ENCODE measurements at places on chromosomes 5 and 9.

- DNase-seq = no peak
Observed at GRCh38 chr5:148336704-148337435, 1.5 kb downstream of the SPINK9 start.

GRCh38 chr5:109885205-109885604, 195.5 kb downstream of the MAN2A1 start:
- DNase-seq = no peak

DNA sequence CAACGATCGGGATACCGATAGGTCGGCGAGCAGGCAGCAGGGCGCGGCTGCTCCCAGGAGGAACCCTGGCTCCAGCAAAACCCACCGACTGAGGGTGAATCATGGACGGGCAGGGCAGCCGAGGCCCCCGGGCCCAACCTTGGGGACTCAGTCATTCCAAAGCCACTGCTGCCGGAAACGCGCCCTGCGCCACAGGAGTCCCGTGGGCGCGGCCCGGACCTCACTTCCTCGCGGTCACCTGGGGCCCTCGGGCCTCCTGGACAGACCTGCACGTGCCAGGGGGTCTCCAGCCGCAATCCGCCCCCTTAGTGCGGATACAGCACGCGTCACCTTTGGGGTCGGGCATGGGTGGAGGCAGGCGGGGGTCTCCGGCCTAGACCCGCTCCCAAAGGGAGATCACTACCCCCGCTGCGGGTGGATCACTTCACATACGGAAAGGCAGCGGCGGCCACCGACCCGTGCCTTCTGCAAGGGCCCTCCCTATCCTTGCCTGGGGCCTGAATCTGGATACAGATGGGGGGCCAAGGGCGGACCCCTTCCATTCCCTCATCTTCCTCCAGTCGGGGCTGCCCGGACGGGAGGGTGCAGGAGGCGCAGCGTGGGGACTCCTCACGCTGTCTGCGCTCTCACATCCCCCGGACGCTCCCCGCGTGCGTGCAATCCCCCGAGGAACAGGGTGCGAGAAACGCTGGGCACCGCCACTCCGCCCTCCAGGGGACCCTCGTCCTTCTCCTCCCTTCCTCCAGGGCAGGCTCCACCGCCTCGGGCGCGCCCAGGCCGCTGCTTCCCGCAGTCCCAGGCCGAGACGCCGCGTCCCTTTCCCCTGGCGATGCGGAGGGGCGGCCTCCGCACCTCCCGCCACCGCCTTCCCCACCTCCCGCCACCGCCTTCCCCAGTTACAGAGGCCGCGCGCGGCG, 586 bp downstream of the TXN start:
- peak; percentile 58 for DNase-seq

GRCh38 chr9:127237801-127238200, 26.8 kb upstream of the GARNL3 start:
- DNase-seq = no peak

- no peak for DNase-seq
Observed at GRCh38 chr5:66958980-66959641, 237.5 kb downstream of the CD180 start.

DNA sequence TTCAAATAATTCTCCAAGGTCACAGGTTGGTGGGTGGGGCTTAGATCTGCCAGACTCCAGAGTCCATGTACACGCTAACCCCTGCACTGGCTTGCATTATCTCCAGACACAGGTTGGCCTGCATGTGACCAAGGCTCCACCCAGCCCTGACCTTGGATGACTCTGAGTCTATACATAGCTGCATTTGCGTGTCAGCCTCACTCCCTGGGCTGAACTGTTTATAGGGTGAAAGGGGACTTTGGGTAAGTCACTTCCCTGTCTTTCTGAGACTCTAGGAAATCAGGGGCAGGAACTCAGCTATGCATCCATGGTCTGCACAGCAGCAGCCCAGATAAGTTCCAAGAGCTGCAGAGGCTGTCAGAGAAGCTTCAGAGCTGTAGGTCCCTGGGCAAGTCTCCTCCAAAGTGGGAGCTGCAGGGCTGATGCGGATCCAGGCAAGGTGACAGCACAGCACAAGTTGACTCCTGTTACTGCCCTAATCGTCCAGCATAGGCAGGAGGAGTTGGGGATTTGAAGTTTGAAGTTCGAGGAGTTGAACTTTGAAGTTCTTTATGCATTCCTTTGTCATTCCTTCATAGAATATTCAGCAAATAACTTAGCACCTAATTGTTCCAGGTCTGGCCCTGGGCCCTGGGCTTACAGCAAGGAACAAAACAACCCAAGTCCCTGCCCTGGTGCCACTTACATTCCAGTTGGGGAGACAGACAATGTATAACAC, 53.4 kb downstream of the SLC22A5 start:
- no peak for DNase-seq

DNA sequence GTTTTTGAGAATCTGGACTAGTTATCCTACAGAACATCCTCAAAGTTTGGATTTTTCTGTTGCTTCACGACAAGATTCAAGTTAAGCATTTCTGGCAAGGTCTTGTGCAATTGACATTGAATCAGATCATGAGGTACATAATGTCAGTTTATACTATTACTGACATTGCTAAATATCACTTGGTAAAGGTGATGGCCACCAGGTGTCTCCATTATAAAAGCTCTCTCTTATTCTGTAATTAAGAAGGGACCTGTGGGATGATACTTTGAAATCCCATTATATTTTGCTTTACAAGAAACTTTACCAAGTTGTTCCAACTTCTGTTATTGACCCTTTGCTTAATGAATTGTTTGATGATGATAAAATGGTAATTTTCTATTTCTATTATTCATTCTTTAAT, 131.0 kb upstream of the ASTN2 start:
- no peak for DNase-seq

GRCh38 chr5:150130493-150130922, 25.1 kb downstream of the PDGFRB start:
- no peak for DNase-seq

DNA sequence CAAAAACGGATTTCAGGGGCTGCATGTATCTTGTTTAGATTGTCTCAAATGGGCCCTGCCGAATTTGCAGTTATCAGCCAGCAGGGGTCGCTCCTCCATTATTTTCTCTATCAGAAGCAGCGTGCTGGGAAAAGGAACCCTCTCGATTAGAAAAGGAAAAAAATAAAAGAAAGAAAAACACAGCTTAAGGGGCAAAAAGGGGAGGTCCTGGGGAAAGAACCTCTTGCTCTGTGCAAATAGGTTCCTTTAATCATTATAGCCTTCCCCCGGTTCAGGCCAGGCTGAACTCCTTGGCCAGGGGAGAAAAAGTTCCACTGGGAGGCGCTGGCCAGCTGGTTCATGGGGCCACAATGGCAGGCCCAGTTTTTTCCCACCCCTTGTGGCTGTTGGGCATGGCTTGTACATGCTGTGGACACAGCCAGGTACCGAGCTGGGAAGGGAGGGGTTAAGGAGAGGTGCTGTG, 25.0 kb upstream of the CAPSL start:
- DNase-seq = no peak

DNA sequence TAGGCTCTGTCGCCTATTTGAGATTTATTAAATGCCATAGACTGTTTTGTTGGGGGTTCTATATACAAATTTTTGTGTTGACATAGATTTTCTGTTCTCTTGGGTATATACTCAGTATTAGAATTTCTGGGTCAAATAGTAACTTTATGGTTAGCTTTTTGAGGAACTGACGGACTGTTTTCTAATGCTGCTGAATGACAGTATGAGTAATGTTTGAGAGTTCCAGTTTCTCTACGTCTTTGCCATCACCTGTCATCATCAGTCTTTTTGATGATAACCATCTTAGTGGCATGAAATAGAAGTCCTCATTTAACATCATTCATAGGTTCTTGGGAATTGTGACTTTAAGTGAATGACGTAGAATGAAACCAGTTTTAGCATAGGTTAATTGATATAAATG, 60.1 kb downstream of the CCDC171 start:
- DNase-seq = no peak

- DNase-seq = no peak
Observed at GRCh38 chr9:104482921-104483570, 21.0 kb upstream of the OR13F1 start.

DNA sequence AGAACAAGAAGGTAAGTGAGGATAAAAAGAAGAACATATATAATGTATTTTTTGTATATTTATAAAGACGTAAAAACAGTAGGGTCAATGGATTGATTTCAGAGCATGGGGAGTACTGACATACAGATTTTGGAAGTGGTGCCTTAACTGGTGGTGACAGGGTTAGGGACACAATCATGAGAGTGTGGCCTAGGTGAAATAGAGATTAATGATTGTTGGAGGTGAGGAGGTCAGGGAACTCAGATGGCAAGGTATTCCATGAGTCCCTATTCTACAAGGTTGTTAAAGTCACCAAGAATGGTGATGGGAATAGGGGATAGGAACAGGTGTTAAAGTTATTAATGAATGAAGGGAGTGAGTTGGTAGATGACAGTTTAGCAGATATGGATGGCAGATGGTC, 210.8 kb downstream of the SEMA6A start:
- no peak for DNase-seq

- DNase-seq = no peak
Observed at GRCh38 chr5:145246961-145247744, 588.0 kb downstream of the PRELID2 start.

DNA sequence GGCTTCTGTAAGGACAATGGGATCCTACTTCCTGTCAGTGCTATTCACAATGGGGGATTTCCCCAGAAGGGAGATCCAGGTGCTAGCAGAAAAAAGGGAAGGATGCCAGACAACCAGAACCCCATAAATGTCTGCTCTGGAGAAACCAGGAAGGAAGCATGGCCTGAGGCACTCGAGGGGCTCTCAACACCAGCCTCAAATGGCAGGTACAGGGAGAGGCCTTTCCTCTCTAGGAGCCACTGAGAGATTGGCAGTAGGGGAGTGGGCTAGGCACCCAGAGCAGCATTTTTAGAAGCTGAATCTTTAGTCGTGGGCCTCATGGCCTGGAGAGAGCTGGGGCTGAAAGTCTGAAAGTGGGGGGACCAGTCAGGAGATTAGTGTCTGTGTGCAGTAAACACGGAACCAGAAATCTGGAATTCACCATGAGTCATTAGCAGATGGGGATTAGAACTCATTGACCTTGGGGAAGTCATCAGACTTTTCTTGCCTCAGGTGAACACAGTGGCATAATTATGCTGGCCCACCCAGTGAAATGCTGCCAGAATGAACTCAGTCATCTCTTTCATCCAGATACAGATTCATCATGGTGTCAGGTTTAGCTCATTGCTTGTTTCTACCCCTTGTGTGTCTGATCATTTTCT, 28.3 kb downstream of the ARHGEF28 start:
- DNase-seq = no peak

- no peak for DNase-seq
Observed at GRCh38 chr9:132905726-132906125, 27.0 kb downstream of the SPACA9 start.

DNA sequence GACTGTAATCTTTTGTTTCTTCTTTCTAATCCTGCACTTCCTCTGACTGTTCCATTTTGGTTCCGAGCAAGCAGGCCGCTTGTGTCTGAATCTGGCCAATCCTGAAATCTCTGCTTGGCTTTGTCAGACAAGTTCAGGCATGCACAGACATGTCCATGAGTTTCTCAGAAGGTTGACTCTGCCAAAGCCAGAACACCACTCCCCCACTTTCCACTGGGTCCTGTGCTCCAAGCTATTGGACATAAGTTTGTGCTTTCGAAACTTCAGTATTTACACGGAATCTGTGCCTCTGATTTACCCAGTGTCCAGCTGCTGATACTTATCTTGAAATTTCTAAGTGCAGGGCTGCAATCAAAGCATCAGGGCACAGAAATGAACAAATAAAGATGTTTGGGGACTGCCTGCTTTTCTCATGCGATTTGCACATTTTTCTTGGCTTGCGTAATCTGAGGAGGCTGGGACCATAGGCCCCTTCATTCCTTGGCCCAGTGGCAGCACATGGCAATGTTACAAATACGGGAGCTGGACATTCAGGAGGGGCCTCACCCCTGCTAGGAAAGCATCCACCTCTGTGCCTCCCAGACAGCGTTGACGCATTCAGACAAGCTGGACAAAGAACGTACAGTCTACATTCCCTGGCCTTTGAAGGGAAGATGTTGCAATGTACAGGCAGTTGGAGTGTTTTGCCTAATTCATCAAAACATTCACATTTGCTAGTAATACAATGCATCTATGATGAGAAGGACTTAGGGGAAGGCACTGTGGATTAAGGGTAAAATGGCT, 209.2 kb upstream of the PAPPA start:
- DNase-seq = no peak

Data from activated T-cell treated with anti-CD3 and anti-CD28 coated beads for 48 hours (primary cell).